Stimulated activated naive CD8-positive, alpha-beta T cell treated with anti-CD3 and anti-CD28 coated beads, Interleukin-15, Interleukin-2, amounts not matched to agents 100 U/mL and 50 U/mL, for 24 hours (primary cell): ENCODE measurements at places on chromosomes 2 and 18.
A peak's percentile ranks its signal among the peaks of the same experiment; 100 is the strongest.

DNA sequence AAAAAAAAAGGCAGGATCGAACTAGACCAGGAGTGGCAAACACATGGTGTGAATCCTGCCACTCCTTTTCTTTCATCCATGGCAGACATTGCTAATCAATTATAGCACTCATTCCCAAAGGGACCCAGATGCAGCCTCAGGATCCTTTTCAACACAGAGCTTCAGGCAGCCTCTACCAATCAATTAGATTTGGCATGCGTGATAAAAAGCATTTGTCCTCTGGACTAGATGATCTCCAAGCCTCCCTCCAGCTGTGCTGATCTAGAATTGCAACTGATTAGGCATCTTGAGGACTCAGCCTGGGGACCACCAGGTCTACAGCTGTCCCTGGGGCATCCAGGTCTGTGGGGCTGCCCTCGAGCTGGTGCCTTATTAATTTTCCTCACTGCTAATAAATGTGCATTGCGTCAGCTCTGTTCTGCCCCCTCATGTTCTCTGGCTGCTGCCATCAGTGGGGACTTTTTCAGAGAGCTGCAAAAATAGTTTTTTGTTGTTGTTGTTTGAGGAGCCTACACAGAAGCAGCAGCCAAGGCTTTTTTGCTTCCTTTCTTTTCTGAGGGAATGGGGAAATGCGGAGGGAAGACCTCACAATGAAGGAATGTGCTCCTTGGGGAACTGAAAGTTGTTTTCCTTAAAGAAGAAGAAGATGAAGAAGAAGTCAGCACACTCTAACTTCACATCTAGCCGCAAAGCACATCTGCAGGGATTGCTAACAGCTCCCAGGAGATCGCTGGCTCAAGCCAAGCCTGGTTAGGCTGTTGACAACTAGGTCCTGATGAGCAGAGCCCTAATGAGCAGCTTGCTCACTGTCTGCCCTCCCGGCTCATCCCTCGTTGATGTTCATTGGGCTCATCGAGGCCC lies 8.8 kb upstream of the ATOH8 start:
- no peak for DNase-seq

DNA sequence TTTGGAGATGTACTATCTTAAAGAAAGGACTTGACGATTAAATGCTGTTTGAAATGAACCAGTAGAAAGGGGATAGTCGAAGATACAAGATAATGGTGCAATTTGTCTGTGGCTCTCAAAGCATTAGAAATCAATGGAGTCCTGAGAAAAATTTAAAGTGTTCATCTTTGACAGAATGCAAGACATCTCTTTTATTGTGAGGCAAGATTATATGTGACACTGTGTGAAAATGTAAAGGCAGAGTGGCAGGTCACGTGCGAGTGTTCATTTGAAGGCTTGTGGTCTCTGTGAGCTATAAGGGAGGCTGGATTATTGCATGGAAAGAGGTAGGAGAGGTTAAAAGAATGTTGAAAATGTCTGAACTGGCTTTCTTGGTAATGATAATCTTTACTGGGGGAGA lies 709.2 kb downstream of the DSC3 start:
- no peak for DNase-seq

GRCh38 chr2:122081751-122082150 lies 326.3 kb downstream of the TSN start:
- no peak for DNase-seq

DNA sequence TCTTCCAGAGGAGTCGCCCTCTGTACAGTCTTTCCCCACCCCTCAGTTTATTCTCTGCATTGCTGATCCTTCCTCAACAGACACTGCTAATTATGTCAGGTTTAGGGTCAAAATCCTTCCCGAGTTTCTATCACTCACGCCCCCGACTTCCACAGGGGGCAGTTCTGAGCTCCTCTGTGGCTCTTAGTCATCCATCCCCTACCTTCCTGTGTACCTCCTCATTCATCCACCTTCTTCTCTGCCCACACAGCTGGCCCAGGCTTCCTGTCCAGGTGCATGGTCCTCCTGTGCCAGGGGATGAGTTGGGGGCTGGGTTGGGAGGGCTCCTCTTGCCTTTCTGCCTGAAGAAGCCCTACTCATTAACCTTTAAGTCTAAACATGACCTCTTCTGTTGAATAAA lies 202.9 kb downstream of the ARL4C start:
- peak; percentile 41 for DNase-seq

- DNase-seq = no peak
These were observed 856.4 kb upstream of the CELF4 start for GRCh38 chr18:38421872-38422615.

- no peak for DNase-seq
These were observed 10.5 kb downstream of the CTLA4 start for GRCh38 chr2:203878063-203878462.

DNA sequence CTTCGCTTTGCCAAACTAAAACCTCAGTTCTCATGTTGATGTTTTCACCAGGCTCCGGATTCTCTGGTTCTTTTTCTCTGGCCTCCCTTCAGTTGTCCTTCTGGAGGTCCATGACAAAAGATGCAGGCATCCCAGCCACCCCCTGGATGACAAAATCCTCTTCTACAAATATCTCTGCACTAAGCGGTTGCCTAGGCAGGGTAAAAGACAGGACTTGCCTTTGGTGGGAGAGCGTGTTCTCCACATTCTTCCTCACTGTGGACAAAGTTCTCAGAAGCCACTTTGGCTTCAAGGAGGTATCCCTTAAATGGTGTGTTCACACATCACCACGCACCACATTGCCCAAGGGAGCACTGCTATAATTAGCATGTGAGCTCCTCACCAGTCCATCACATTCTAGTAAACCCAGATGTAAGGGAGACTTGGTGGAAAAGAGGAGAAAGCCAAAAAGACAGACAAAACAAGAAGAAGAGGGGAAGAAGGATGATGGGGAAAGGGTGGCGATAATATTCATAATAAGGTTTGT lies 23.6 kb upstream of the MRPL33 start:
- no peak for DNase-seq

GRCh38 chr2:32836933-32837332 lies 109.8 kb upstream of the LTBP1 start:
- DNase-seq = no peak

DNA sequence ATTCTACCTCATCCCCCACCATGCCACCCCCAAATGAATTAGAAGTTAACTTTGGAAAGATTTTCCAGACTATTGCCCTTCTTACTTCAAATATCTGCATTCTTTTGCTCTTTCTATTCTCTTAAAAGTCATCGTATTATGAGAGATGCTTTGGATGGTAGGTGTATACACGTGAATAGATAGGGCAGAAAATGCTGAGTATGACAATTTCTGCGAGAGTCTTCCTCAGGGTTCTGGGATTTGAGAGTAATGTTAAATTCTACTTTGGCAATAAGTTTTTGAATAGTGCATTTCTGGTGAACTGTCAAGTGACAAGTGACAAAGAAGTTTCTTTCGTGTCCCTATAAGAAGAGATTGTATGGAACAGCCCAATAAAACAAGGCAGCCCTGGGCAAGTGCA lies 137.6 kb upstream of the DSEL start:
- no peak for DNase-seq

- DNase-seq = no peak
These were observed 245.7 kb downstream of the LOXHD1 start for GRCh38 chr18:46411191-46411828.

DNA sequence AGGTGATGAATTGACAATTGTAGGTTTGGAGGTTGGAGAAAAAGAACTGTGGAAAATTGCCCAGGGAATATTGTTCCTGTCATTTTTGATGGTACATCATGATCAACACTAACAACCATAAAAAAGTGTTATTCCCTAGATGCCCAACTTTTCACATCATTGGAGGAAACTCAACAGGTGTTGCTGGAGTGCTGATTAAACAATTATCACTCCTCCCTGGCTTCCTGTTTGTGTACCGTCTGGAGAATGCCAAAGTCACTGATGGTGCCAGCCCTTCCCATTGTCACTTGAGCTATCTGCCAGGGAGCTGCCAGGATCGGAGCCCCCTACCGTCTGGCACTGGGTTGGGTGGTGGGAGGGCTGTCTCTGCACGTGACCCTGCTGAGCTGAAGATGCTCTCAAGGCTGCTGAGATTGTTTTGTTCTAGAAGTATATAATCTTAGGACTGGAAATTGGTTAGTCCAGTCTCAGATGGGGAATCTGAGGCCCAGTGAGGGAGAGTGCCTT lies 156.9 kb downstream of the PRKCE start:
- DNase-seq = no peak

DNA sequence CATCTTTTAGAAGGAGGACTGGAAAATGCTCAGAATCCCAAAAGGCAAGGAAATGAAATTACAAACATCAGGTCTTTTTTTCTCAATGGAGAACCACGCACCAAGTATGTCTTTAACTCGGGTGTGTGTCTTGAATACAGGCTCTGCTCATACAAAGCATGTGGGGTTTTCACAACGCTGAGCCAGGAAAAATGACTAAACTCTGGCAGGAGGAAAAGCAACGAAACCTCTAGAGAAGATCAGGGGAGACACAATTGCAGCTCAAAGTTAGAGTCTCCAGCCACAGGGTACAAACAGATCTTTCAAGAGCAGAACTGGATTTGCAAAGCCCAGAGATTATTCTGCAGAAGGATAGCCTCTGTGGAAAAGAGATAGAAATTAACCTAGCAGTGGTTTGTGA lies 42.8 kb upstream of the TPO start:
- DNase-seq = no peak

GRCh38 chr18:76689646-76690264 lies 132.6 kb upstream of the ZNF236 start:
- DNase-seq = no peak

GRCh38 chr2:176819306-176819705 lies 393.3 kb upstream of the HNRNPA3 start:
- DNase-seq = no peak

- no peak for DNase-seq
These were observed 32.4 kb downstream of the ORC2 start for GRCh38 chr2:200930947-200931626.

- peak; percentile 43 for DNase-seq
These were observed 284.5 kb downstream of the MTX2 start for GRCh38 chr2:176553685-176554100.

DNA sequence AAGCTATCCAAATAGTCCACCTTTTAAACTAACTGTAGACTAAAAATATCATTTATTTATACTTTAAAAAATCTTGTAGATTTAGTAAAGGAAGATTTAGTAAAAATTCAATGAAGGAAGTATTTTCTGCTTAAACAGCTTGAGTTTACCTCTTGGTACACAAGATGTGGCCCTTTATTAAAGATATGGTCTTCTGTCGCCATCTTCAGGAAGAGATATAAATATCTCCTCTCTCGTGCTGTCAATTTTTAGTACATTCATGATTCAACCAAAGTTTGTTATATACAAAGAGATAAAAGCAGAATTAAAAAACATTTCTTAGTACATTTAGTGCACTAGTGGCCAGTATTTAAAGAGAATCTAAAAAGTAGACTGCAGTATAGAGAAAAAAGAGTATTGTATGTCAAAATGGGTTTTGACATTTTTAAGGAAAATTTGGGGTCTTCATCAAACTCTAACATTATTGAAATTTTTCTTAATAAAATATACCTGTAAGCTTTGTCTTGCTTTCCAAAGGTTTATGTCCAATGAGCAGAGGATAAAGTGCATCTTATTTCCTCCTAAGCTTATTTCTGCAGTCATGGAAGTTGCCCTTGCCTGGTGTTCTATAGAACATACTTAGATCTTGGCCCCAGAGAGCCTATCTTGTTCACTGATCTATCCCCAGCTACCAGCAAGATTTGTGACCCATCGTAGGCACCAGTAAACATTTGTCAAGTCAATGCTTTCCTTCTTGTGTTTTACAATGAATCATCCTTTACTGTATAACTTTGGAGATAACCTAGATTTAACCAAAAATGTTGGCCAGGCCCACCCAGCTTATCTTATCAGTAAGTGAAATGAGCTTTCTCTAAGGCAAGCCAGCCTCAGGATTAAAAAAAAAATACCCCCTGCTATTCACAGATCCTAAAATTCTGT lies 18.5 kb upstream of the EML6 start:
- DNase-seq = no peak
